ENCODE measurements at places on chromosomes 7 and 10. TPM values are rescaled to one million over a fixed set of nuclear protein-coding genes. Genes with fewer than 3 reads are reported as not detected.

KNDC1 gene
- total RNA-seq = not detected

MOGAT3 gene
- total RNA-seq = not detected

POLR1F gene
- total RNA-seq = 10.8 TPM

SPDYE2B gene
- not detected for total RNA-seq

TNKS2 gene
- total RNA-seq = 13.5 TPM

POLR2J gene
- 49.0 TPM for total RNA-seq

DNA sequence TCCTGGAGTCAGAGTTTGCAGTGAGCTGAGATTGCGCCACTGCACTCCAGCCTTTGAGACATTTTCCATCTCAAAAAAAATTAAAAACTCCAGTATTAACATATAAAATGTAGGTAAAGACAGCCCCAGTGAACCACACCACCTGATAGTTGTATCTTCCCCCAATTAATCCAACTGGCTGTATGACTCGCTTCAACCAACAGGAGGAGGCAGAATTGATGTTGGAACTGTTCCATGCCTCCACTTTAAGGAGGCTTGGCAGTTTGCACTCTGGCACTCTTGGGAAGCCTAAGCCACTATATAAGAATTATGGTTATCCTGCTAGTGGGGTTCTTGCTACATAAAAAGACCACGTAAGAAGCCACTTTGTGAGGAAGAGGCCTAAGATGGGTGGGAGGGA lies 72.7 kb downstream of the STK17A start:
- no peak for DNase-seq

DNA sequence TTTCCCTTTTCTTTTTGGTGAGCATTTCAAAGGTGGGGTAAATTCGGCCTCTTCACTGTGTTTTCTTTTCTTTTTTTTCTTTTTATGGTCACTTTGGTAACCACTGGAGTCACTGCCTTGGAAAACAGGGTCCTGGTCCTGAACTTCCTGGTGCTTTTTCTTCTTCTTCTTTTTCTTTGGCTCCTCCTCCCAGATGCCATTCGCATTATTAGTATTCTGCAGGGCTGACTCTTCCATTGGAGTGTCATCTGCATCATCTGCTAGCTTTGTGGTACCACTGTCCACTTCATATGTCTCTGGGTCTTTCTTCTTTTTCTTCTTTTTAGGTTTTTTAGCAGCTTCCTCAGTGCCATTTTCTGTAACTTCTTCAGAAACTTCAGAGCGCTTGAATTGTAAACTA lies 10.5 kb downstream of the POLR1F start:
- DNase-seq = no peak

DNA sequence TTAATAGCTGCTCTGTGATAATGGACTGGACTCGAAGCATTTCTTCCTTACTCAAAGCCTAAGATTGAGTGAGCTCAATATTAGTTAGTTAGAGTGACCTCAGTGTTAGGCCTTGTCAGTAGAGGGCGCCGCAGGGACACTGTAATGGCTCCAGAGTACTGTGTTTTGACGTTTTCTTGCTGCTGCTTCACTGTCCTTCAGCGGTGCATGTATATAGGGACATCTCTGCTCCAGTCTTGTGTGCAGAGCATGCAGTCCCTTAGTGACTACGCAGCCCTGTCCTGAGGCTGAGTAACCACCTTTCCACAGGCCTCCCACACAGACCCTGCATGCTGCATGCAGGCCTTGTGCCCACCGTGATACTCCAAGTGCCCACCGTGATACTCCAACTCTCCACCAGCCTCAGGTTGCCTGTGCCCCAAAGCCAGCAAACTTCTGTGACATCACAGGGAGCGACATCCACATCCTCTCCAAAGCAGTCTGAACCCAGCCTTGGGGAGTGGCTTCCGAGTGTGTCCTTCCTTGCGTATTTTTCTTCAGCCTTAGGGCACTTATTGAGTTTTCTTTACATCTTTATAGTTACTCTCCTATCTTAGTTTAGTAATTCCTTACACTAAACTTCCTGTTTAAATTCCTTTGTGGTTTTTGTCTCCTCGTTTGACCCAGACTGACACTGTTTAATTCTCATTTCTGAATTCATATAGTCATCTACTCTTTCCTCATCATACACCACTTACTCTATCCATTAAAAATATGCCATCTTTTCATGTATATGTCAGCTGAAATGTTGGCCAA lies 118.2 kb downstream of the JAZF1 start:
- DNase-seq = peak; percentile 80

DNA sequence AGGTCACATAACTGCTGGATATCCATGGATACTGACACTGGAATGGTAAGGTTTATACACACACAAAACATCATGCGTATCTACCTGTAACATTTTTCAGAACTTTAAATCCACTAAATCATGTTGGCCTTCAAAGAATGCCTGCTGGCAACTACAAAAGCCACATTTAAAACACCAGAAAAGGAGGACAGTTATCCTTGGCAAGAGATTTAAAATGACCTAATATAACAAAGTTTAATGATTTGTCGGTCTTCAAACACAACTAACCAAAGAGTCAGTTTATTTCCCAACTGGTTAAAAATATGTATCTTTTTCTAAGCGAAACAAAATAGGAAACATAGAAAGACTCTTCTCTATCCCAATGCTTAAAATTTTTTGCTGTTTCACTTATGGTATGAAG lies 24.0 kb downstream of the WAPL start:
- no peak for DNase-seq

DNA sequence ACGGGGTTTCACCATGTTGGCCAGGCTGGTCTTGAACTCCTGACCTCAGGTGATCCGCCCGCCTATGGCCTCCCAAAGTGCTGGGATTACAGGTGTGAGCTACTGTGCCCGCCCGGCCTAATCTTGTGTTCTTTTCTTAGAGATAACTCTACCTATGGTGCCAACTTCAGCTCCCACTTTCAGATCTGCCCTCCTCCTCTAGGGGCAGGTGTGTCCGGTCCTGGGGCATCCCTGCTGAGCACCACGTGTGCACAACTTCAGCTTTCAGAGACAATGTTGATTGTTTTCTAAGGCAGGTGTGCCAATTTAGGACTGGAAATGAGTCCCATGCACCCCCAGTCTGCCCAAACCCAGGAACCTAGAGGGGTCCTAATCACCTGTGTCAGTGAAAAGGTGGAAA lies 18.5 kb upstream of the FXYD4 start:
- DNase-seq = no peak

GRCh38 chr7:27941522-27941921 lies 201.6 kb downstream of the TAX1BP1 start:
- DNase-seq = no peak

GRCh38 chr7:79464051-79464450 lies 10.6 kb upstream of the MAGI2 start:
- no peak for DNase-seq

DNA sequence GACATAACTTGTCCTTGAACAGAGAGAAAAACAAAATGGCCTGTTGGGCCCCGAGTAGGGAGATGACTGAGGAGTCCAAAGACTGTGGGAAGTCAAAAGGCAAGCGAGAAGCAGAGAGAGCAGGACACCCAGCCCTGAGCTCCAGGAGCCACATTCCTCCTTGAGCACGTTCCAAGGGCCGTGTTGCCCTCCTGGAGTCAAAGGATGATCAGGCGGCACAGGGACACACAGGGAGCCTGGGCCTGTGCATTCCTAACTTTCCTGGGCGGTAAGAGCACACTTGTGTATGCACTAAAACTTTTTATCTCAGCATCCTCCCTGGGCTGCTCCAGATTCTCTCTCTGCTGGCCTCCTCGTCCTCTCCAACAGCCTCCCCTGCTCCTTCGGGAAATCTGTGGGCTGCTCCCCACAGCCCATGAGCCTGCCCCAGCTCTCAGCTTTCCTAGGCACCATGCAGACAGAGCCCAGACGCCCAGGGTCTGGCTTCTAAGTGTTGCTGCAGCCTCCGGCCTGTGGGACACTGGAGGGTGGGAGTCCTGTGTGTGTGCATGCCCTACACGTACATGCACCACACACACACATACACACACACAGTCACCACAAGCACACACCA lies 281.8 kb downstream of the POU6F2 start:
- no peak for DNase-seq

GRCh38 chr10:22252801-22253579 lies 35.2 kb upstream of the EBLN1 start:
- DNase-seq = peak; percentile 82

GRCh38 chr7:33903791-33904680 lies 1.3 kb upstream of the BMPER start:
- no peak for DNase-seq

DNA sequence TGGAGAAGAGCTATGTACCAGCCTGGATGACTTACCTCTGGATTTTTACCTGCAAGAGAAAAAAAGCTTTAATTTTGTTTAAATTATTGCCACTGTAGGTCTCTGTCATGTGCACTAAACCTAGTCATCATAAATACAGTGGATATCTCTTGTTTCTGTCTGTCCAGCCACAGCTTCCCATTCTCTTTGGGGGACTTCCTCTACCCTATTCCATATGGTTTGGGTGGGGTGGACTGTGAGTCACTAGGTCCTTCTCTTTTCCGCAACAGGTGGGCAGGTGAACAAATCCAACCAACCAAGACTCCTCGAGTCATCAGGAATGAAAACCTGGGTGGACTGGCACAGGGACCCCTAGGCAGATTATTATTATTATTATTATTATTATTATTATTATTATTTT lies 87.3 kb upstream of the CYTH3 start:
- DNase-seq = no peak

DNA sequence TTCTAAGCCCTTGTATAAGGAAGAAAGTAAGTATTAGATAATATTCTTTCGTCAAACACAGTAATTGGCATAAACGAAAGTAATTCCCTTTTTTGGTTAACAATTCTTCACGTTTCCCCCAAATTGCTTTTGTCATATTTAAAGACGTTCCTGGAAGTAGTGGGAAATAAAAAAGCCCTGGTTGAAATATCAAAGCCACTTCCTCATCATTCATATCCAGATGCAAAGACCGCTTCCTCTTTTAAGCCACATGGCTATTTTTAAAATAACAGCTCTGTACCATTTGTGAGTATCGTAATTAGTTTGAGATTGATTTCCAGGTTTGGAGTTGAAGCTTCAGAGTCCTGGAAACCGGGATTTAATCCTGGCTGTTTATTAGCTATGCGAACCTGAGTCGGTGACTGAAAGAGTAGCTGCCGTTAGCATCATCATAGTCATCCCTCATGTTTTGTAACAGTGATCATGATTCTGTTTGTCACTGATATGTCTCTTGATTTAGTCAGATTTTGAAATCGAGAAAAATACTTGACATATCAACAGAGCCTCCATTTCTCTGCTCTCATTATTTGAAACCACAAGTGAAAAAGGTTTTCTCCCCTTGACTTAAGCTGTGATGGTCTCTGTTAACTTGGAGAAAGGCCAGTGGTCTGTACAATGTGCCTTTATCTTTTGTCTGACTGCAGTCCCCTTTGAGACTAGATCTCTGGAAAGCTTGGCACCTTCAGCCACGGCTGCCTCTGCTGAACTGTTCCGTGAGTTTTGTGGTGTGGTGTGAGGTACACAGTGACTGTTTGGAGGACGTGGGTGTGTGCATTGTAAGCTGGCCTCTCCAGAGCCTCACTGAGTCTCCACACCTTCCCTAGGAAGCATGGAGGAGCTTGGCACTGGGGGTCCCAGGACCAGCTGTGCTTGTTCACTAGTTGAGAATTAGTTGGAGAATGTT lies 18.1 kb downstream of the OPTN start:
- DNase-seq = no peak

DNA sequence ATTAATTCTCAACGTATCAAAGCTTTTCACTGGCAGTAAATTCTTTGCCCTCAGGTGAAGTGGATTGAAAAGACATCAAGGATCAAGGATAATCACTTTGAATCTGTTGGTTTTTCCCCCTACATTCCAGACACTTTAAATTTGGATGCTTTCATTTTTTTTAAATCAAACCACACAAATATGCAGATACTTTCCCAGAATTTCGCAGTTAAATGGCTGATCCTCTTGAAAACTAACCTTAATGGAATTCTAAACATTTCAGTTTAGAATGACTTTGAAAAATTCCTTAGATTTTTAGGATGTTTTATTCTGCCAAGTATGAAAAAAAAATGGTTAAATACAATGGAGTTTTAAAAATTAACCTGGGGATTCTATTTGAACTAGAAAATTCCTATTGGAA lies 325.9 kb downstream of the GFRA1 start:
- no peak for DNase-seq

All from Right ventricle myocardium inferior (tissue), 1 donor.